Activated T-cell treated with anti-CD3 and anti-CD28 coated beads, Interleukin-2, amount 50 U/mL, for 72 hours (primary cell): ENCODE measurements at places on chromosomes 2 and 18. TPM values are rescaled to one million over a fixed set of nuclear protein-coding genes. Genes with fewer than 3 reads are reported as not detected.

GRCh38 chr2:54601339-54601738, 122.1 kb upstream of the EML6 start:
- peak overlapping the region; percentile 75 for H3K4me3 ChIP-seq
- DNase-seq, result no peak
- peaks cover 100% of the 10 kb centered on the region for H3K4me1 ChIP-seq
- H3K36me3 ChIP-seq, result peaks cover 15% of the 10 kb centered on the region
- H3K27ac ChIP-seq, result peak overlapping the region; percentile 72

DNA sequence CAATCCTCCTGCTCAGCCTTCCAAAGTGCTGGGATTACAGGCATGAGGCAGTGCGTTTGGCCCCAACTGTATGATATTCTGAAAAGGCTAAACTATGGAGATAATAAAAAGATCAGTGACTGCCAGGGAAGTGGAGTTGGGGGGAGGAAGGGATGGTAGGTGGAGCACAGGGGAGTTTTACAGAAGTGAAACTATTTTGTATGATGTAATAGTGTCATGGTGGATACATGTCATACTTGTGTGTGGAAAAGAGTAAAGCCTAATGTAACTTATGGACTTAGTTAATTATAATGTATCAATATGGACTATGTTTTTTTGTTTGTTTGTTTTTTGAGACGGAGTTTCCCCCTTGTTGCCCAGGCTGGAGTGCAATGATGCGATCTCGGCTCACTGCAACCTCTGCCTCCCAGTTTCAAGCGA, 2.9 kb upstream of the GGCX start:
- H3K4me1 ChIP-seq, result peaks cover 39% of the 10 kb centered on the region
- no peak for DNase-seq
- no peaks in the 10 kb centered on the region for H3K36me3 ChIP-seq

DNA sequence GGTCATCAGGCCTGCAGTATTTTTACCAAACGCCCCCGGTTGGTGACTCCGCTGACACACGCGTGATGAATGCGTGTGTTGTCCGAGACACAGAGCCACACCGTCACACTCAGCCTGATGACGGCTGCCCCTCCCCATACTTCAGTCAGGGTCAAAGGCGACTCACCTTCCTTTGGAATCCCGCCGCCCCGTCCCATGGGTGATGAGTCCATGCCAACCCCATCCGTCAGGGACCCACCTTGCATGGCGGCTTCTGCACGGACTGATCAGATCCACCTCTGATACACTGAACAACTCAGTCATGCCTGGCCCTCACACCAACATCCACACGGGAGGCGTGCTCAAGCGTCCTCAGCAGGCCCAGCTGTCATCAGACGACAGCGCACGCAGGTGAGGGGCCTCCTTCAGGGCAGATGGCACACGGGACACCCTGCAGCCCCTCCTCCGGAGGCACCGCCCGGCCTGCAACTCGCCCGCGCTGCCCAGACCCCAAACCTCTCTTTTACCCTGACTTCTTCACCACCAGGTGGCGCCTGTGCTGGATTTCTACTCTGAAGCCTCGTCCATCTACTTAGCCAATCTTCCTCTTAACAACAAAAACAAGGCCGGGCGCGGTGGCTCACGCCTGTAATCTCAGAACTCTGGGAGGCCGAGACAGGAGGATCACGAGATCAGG, 89.2 kb downstream of the ZNF516 start:
- H3K36me3 ChIP-seq, result peaks cover 8% of the 10 kb centered on the region
- no peaks in the 10 kb centered on the region for H3K27me3 ChIP-seq
- no peak overlapping the region for H3K4me3 ChIP-seq
- DNase-seq, result peak; percentile 50

DNA sequence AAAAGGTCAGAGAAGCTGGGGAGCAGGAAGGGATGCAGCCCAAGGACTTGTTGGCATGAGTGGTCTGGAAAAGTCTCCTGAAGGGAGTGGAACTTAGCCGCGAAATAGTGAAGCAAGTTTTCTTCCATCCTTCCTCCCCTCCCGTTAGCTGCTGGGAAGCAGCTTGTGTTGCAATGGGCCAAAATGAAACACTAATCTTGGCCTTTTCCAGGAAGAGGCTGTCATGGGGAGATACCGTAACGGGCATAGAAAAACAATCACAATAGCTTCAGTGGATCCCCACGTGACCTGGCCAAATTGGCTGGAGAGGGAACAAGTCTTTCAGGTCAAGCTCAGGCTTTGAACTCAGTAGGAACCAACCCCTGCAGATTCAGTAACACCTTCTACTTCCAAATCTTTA, 49.3 kb downstream of the SEMA4F start:
- peaks cover 3% of the 10 kb centered on the region for H3K36me3 ChIP-seq
- H3K4me1 ChIP-seq, result no peaks in the 10 kb centered on the region
- H3K4me3 ChIP-seq, result no peak overlapping the region
- no peak overlapping the region for H3K27ac ChIP-seq
- DNase-seq, result no peak

DNA sequence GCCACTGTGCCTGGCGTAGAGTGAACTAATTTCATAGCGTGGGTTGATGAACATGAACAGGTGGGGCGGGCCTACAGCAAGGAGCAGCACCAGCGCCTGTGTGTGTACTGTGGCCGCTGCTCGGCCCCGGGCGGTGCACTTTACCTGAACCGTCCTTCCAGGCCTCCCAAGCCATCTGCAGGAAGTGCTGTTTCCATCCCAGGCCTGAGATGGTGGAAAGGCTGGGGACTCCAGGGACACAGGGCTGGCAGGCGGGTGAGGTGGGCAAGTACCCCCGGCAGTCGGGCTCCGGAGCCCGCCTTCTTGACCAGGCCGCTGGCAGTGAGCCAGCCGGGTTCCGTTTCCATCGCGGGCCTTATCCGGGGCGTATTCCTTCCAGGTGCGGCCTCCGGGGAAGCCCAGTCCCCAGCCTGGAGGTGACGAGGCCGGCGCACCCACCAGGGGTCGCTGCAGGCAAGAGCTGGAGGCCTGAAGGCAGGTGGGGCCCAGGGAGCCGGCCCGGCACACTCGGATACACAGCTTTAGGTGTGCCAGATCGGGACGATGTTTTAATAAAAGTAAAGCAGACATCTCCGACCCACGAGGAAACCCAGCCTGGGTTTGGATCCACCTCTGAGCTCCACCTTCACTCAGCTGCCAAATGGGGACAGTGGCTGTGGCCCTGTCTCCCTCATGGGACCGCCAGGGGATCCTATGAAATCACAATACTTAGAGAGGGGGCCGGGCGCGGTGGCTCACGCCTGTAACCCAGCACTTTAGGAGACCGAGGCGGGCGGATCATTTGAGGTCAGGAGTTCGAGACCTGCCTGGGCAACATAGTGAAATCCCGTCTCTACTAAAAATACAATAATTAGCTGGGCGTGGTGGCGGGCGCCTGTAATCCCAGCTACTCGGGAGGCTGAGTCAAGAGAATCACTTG, 22.7 kb upstream of the PDIA6 start:
- H3K27me3 ChIP-seq, result peaks cover 27% of the 10 kb centered on the region
- no peak overlapping the region for H3K4me3 ChIP-seq
- peak; percentile 89 for DNase-seq
- H3K36me3 ChIP-seq, result peaks cover 2% of the 10 kb centered on the region
- H3K27ac ChIP-seq, result no peak overlapping the region

NYAP2 gene
- total RNA-seq, result 0.05 TPM

ARHGEF4 gene
- 1.7 TPM for total RNA-seq

DNA sequence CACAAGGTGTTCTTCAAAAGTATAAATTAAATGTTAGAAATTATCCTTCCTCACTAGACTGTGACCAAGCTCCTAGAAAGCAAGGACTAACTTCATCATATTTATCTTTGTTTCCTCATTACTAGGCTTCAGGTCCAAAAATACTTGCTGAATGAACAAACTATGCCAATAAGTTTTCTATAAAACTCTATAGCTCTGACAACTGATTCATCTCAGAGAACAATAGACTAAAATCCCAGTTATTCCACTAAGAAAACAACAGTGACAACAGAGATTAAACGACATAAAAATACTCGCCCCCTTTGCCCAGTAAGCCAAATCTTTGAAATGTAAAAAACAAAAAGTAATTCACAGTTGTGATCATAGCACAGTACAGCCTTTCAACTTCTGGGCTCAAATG, 13.6 kb downstream of the TLK1 start:
- no peaks in the 10 kb centered on the region for H3K36me3 ChIP-seq
- no peaks in the 10 kb centered on the region for H3K27me3 ChIP-seq
- peaks cover 77% of the 10 kb centered on the region for H3K4me1 ChIP-seq
- no peak for DNase-seq
- no peak overlapping the region for H3K4me3 ChIP-seq
- H3K27ac ChIP-seq, result peak overlapping the region; percentile 67

DNA sequence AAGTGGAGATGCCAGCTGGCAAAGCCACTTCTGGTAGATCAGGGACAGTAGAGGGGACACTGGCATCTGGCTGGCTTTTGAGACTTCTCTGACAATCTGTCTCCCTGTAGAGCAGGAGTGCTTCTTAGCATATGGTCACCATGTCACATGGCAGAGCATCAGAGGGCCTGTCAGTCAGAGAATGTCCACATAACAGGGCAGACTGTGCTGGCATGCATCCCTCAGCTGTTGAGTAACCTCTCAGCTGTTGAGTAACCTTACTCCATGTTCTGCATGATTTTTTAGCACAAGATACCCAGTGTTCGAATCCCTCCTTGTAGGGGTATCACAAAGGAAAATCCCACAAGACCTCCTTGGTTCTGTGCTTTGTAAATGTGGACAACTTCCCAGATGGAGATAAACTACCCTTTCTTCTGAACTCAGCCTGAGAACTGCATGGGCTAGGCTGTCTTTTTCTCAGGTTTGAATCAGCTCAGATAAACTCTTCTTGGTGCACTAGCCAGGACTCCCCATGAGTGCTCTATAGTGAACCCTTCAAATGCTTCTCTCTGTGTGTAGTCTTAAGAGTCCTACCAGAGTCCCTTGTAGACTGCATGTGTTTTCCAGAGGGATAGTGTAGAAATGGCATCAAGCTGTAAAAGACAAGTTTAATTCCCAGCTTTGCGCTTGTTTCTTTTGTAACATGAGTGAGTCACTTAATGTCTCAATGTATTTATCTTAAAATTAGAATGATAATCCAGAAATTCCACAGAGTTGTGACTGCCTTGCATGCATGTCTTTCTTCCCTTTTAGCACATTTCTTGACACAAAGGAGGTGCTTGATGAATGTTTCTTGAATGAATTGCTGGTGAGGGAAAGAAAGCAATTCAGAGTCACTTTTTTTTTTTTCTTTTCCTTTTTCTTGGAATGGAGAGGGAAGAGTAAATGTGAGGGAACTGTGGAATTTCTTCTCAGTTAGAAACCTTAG, 442.3 kb upstream of the HNMT start:
- DNase-seq, result no peak
- no peak overlapping the region for H3K4me3 ChIP-seq
- H3K27ac ChIP-seq, result no peak overlapping the region
- no peaks in the 10 kb centered on the region for H3K4me1 ChIP-seq
- no peaks in the 10 kb centered on the region for H3K27me3 ChIP-seq

- no peak for DNase-seq
- peaks cover 35% of the 10 kb centered on the region for H3K27me3 ChIP-seq
- peak overlapping the region; percentile 76 for H3K4me3 ChIP-seq
Measured at GRCh38 chr2:241863536-241863954, 4.9 kb upstream of the PDCD1 start.

DNA sequence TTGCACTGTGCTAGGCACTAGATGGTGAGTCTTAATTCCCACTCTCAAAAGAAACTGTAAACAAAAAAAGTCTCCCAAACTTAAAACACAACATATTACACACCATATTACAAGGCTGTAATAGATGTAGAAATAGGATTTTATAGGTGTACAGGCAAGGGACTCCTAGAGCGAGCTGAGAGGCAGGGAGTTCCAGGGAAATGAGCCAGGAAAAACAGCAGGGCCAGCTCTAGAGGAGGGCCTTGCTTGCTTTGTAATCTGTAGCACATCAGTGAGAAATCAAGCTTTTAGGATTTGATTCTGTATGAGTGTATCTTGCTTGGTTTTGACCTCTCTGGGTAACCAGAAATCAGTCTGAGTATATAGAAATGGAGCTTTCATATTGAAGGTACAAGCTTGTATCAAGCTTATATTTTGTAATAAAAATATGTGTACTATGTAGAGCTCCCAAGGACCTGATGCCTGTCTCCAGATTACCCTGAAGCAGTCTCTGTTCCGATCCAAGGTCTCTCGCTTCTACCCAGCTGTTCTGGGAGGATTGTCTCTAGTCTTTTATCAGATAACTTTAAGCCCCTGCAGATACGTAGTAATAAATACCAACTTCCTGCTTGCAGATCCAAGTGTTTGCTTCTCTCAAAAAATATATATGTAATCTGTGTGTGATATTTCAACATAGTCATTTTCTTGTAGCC, 73.0 kb downstream of the MYO1B start:
- no peak overlapping the region for H3K27ac ChIP-seq
- H3K4me3 ChIP-seq, result no peak overlapping the region
- H3K36me3 ChIP-seq, result no peaks in the 10 kb centered on the region
- no peak for DNase-seq

DNA sequence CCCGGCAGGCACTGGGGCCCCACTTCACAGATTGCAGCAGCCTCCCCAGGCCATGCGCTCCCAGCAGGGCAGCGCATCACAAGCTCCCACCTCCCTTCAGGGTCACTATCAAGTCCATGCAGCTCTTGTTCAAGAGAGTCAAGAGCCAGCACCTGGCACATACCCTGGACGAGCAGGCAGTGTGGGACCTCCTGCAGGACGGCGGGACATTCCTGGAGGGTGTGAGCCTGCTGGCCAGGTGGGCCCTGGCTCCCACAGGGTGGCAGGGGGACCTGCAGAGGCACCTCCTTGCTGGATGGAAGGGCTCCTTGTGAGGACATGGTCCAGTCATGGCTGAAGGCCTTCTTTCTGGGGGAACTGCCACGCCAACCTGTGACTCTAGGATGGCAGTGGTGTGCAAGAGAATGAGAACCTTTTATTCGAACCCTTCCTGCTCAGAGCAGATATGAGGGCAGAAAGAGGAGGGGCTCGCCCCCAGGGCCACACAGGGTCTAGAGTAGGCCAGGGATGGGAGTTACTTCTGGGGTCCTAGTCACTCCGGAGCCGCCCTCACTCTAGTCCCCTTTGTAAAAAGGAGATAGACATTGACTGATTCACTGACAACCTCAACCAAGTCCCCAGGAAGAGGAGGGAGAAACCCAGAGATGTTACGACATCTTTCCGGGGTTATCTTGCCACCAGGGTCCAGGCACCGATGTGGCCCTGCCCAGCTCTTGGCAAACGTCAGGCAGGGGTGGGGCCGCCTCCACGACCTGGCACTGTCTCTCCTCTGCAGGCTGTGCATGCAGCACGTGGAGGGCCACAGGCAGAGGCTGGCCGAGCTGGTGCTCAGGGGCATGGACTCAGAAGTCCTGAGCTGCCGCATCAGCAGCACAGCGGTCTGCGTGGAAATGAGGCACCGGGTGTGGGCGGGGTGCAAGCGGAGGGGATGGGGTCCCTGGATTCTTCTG, 31.3 kb downstream of the HJURP start:
- H3K36me3 ChIP-seq, result no peaks in the 10 kb centered on the region
- H3K27ac ChIP-seq, result no peak overlapping the region
- H3K4me3 ChIP-seq, result no peak overlapping the region
- H3K27me3 ChIP-seq, result no peaks in the 10 kb centered on the region

COL5A2 gene
- total RNA-seq, result 0.60 TPM

- no peak overlapping the region for H3K4me3 ChIP-seq
- no peaks in the 10 kb centered on the region for H3K36me3 ChIP-seq
- H3K27ac ChIP-seq, result no peak overlapping the region
- no peaks in the 10 kb centered on the region for H3K4me1 ChIP-seq
Measured at GRCh38 chr2:129192841-129193253, 786.6 kb upstream of the RAB6C start.

- H3K27me3 ChIP-seq, result peaks cover under 1% of the 10 kb centered on the region
- H3K4me3 ChIP-seq, result no peak overlapping the region
- H3K4me1 ChIP-seq, result no peaks in the 10 kb centered on the region
- no peak for DNase-seq
Measured at GRCh38 chr2:6562771-6563170, 302.9 kb downstream of the CMPK2 start.

TRAPPC8 gene
- total RNA-seq, result 40.9 TPM

ZDBF2 gene
- 19.8 TPM for total RNA-seq

- H3K27ac ChIP-seq, result no peak overlapping the region
- H3K4me1 ChIP-seq, result peaks cover 4% of the 10 kb centered on the region
- H3K36me3 ChIP-seq, result peaks cover 6% of the 10 kb centered on the region
- peaks cover 20% of the 10 kb centered on the region for H3K27me3 ChIP-seq
Measured at GRCh38 chr2:115165529-115166109, 723.2 kb downstream of the DPP10 start.
